ENCODE measurements at places on chromosomes 3 and 15.

- DNase-seq = no peak
These were observed 27.3 kb downstream of the ALDH1L1 start for GRCh38 chr3:126152901-126153694.

DNA sequence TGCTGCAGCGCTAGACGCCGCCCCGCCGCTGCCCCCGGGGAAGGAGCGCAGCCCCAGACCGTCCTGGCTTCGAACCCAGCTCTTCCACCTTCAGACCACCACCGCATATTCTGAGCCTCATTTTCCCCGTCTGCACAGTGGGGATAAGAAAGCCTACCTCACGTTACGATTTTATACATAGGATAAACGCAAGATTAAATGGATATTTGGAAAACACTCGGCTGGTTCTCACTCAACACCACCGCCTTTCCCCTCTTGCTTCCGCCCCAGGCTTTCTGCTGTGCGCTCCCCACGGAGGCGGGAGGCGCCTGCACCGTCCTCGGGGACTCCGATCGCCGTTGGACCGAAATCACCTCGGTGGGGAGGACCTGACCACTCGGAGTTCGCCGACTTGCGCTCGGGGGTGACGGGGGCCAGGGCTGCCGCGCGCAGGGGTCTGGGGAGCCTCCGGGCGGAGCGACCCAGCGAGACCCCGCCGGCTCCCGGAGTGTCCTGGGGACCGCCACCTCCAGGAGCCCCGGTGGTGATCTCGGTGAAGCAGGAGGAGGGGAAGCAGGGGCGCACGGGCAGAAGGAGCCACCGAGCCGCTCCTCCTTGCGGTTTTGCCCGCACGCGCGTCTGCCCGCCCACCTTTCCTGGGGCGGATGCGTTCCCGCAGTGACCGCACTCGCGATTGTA is 4.0 kb downstream of the FBXL22 start:
- peak; percentile 30 for DNase-seq

DNA sequence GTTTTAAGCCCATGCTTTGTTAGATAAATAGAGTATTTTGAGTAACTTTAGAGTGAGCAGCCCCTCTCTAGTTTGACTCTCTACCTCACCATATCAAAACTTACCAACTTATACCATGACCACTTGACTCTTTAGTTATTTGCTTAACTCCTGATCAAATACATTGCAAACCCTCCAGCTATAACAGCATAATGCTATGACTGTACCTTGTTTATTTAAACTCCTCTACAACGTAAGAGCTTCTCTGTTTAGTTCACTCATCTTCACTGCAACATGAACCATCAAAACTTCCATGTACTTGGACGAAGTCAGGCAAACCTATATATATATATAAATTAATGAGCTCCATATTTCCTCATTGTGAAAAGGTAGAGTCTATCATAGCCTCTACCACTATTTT is 218.2 kb downstream of the DPH6 start:
- DNase-seq = no peak

DNA sequence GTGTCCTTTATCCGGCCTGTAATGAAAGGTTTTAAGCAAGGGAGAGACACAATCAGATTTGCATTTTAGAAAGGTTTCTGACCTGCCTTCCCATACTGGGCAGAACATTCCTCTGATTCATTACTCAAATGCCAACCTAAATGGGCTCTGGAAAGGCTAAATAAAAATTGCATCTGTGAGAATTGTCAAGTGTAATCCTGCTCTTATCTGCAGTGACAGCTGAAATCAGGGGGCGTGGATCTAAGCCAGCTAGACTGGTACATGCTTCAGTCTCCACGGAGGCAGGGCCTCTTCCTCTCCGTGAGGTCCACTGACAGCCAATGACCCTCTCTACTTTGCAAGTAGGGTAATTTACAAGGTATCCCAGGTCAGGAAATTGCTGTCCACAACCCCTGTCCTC is 32.5 kb upstream of the MINAR1 start:
- DNase-seq = no peak
